ENCODE measurements at places on chromosomes 12 and 14. TPM values are rescaled to one million over a fixed set of nuclear protein-coding genes. Genes with fewer than 3 reads are reported as not detected.

The NXPH4 gene
- 0.25 TPM for total RNA-seq

GRCh38 chr14:49049711-49050110, 536.5 kb downstream of the RPS29 start:
- peaks cover 3% of the 10 kb centered on the region for H3K27me3 ChIP-seq
- H3K36me3 ChIP-seq = no peaks in the 10 kb centered on the region
- no peak overlapping the region for H3K27ac ChIP-seq
- H3K4me3 ChIP-seq = no peak overlapping the region
- H3K4me1 ChIP-seq = no peaks in the 10 kb centered on the region

DNA sequence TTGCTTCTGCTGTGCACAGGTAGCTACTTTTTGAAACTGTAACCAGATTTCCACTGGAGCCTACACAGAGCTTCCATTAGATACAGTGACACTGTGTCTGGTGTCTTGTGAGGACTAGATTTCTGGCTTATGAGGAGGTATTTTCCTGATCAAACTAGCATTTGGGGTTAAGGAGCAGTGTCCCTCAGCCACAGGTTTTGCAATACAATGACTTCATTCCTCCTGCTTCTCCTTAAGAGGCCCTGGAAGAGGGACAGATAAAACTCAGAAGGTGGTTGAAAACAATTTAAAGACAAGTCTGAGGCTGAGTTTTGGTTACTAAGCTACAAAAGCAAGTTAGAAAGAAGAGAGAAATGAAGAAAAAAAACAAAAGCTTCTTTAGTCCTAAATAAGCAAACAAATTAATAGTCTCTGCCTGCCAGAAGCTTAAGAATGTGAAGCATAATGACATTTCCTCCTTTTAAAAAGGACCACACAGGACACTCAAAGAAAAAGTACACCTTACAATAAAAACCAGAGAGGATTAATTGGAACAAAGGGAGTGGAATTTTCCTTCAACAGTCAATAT, 53.0 kb downstream of the PKP2 start:
- no peak for DNase-seq
- H3K4me1 ChIP-seq = no peaks in the 10 kb centered on the region
- H3K36me3 ChIP-seq = no peaks in the 10 kb centered on the region
- no peak overlapping the region for H3K27ac ChIP-seq

DNA sequence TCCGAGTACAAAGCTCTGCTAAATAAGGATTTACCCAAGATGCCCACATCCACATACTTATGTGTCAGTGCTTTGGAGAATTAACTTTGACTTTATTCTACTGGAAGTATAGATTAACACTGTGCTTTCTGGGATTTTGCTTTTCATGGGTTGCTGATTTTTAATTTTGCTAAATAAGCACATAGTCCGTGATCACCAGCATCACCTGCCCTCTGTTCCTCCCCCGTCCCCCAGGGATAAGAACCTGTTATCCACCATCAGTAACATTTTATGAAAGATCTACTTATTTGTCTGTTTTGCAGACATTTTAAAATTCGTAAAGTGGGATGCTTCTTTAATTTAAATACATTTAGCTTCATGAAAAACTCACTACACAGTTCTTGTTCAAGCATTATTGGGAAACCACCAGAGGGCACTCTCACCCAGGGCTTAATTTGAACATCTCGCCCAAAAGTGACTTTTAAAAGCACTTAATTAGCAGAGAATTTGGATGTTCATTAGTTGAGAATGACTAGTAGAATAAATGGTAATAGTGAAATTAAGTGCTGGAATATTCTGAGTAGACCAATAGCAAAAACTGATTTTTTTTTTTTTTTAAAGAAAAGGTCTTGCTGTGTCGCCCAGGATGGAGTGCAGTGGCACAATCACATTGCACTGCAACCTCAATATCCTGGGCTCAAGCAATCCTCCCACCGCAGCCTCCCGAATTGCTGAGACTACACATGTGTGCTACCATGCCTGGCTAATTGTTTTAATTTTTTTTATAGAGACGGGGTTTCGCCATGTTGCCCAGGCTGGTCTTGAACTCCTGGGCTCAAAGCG, 35.7 kb downstream of the MRPL42 start:
- peak; percentile 75 for DNase-seq
- no peak overlapping the region for H3K4me3 ChIP-seq
- H3K4me1 ChIP-seq = peaks cover 17% of the 10 kb centered on the region
- peaks cover 4% of the 10 kb centered on the region for H3K36me3 ChIP-seq
- no peak overlapping the region for H3K27ac ChIP-seq
- no peaks in the 10 kb centered on the region for H3K27me3 ChIP-seq

DNA sequence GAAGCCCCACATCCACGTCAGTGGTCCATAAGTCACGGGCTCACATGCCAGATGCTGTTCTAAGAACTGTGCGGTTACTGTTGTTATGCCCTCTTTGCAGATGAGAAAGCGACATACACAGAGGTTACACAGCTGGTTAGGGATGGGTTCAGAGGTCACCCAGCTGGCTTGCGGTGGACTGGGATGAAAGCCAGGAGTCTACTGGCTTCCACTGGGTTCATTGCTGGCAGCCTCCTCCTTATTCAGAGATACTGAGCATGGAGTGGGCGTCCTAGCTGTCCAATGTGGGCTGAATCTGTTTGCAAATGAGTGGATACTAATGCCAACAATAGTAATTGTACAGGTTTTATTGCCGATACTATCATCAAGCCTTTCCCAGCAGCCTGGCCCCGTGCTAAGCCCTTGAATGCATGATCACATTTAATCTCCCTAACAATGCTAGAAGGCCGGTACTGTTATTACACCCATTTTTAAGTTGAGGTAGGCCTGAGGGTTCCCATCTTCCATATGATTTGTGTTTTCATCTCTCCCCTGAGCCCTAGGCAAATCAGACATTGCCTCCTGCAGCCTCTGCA, 129.1 kb downstream of the PLXNC1 start:
- H3K36me3 ChIP-seq = peaks cover 4% of the 10 kb centered on the region
- no peak for DNase-seq
- no peaks in the 10 kb centered on the region for H3K27me3 ChIP-seq
- no peak overlapping the region for H3K27ac ChIP-seq
- peaks cover 10% of the 10 kb centered on the region for H3K4me1 ChIP-seq

DNA sequence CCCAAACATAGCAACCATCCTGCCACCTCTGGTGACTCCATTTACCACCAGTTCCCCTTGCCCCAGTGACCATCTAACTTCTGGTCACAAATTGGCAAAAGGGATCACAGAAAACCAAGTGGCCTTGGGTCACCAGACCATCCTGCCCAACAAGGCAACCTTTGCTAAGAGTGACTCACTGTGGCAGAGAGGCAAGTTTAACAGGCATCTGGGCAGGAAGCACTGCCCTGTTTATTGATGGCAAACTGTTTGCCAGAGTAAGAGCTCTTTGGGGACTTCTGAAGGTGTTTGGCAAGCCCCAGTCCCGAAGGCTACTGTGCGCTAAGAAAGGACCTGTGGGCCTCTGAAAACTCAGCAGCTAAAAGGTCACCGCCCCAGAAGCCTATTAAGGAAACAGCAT, 28.2 kb upstream of the TMEM233 start:
- no peaks in the 10 kb centered on the region for H3K4me1 ChIP-seq
- H3K36me3 ChIP-seq = no peaks in the 10 kb centered on the region
- no peak for DNase-seq
- peaks cover 5% of the 10 kb centered on the region for H3K27me3 ChIP-seq
- no peak overlapping the region for H3K4me3 ChIP-seq

DNA sequence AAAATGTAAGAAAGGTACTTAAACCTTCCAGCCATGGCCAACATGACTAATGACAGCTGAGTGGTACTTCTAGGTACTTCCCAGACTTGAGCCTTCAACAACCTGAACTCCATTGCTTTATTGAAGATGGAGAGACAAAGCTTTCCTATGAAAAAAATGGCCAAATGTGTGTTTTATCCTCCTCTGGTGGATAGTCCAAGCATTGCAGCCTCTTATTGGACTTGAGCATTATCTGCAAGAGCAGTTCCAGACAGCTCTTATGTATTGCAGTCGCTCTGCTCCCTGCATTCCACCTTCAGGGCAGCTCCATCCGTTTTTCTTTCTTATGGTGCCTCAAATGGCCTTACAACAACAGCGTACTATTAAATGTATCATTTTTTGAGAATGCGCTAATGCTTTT, 588.2 kb downstream of the NRXN3 start:
- H3K27ac ChIP-seq = no peak overlapping the region
- H3K27me3 ChIP-seq = peaks cover 2% of the 10 kb centered on the region
- no peaks in the 10 kb centered on the region for H3K4me1 ChIP-seq
- H3K36me3 ChIP-seq = no peaks in the 10 kb centered on the region
- H3K4me3 ChIP-seq = no peak overlapping the region

The P2RX2 gene
- not detected for total RNA-seq

The CLEC4D gene
- total RNA-seq = not detected

- no peak overlapping the region for H3K4me3 ChIP-seq
- no peaks in the 10 kb centered on the region for H3K4me1 ChIP-seq
- H3K36me3 ChIP-seq = no peaks in the 10 kb centered on the region
Measured at GRCh38 chr14:84493779-84494178, 1036.2 kb upstream of the FLRT2 start.

The INHBC gene
- not detected for total RNA-seq

The LRP6 gene
- total RNA-seq = 3.9 TPM

The PSMC6 gene
- total RNA-seq = 114 TPM

The SPRYD4 gene
- total RNA-seq = 2.2 TPM
